Cardiac septum (tissue), 1 donor: ENCODE measurements at places on chromosomes 6 and 20.

GRCh38 chr6:83711958-83712357 is 3.1 kb upstream of the SNAP91 start:
- no peak for DNase-seq

DNA sequence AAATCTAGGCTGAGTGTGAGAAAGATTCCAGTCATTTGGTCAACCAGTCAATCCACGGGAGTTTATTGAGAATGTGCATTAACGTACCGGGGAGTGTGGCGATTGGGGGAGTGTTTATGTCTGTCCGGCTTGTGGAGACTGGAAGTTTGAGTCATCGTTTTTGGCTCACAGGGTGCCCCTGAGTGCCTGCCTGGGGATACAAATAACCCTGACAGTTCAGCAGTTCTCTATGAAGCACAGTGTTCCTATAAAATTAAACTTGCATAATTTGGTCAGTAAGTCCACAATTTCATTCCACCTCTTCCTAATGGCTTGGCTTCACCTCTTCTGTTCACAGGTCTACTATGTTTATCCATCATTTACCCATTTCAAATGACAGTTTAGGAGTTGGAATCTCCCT is 72.6 kb upstream of the PLEKHG1 start:
- DNase-seq = no peak

DNA sequence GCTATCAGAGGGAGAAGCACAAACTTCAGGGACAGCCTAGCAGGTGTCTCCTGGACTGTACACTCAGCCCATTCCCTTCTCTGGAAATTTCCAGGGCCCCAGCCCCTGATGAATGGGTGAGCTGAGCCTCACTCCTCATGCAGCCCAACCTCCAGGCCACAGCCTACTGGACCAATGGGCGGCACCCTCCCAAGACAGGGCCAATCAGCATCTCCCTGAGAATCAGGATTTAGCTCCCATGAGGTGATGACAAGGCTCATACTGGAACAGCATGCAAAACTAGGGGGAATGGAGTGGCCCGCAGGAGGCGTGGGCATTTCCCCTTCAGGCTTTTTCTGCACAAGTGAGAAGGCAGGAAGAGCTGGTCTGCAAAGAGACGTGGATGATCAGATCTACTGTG is 29.0 kb downstream of the NFATC2 start:
- peak; percentile 53 for DNase-seq

DNA sequence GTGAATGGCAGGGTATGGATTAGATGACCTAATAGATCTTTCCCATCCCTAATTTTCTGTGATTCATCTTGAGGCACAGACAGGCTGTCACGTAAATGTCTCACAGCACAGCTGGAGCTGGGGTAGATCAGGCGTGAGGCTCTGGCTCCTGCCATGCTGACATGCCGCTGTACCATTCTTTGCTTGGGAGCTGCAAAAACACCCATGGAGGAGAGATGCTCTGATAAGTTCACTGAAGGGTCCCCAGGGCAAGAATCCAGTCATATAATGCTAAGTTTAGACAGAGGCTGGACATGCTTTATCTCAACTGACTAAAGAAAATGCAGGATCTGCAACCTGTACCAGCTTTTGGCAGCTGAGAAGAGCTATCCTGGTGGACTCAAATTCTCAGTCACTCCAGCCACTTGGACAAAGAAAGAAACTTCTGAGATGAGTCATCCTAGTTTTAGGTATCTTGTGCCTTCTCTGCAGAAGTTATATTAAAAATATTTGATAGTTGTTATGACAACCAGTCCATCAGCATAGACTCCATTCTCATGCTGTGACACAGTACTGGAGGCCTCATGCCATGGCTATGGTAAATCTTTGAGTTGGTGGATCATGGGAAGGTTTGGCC is 185.1 kb upstream of the RAB32 start:
- DNase-seq = no peak

- no peak for DNase-seq
Observed at GRCh38 chr6:116847227-116847626, 18.3 kb upstream of the GPRC6A start.

DNA sequence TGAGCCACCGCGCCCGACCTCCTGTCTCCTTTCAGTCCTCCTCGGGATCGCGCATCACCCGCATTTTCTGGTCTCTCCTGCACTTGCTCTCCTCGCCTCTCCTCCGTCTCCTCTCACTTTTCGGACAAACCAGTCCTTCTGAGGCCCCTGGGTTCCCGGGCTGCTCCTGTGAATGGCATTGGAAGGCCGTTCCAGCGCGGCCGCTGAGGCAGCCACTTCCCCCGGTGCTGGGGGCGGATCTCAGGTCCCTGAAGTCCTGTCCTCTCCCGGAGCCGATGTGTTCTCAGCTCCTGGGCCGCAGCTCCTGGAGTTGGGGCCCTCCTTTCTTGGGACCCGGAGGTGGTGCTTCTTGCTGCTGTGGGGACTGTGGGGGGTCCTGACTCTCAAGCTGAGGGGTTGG is 803 bp downstream of the MICB start:
- DNase-seq = no peak
